Fibroblast of the aortic adventitia (primary cell): ENCODE measurements at places on chromosomes 12 and 14.
A peak's percentile ranks its signal among the peaks of the same experiment; 100 is the strongest.

- DNase-seq, result peak; percentile 76
These were observed 131.8 kb upstream of the EEA1 start for GRCh38 chr12:93060666-93061472.

DNA sequence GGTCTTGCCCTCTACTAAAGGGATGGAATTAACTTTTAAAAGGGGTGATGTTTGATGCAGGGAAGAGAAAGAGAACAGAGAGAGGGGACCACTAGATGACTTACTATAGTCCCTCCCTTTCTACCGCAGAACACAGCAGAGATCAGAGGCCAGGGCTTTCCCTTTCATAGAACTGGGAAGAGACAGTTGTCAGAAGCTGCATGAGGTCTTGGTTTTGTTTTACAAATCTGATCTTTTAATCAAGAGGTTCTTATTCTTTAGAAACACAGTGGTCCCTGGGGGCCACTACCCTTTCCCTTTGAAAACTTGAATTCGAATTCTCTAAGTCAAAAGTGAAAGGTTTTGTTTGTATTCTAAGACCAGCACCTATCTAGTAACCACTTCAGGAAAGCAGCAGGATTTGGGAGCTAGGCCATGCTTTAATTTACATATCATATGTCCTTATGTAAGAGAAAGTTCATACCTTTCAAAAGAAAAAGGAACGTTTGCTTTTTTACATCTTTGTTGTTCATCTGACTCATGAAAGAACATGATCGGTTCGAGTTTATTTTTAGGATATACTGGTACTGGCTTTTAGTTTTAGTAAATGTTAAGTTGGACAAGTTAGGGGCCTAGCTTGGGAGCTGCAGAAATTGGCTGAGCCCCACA lies 6.3 kb downstream of the FBXL14 start:
- no peak for DNase-seq

- DNase-seq, result no peak
These were observed 41.4 kb downstream of the MYO1H start for GRCh38 chr12:109389146-109389545.

DNA sequence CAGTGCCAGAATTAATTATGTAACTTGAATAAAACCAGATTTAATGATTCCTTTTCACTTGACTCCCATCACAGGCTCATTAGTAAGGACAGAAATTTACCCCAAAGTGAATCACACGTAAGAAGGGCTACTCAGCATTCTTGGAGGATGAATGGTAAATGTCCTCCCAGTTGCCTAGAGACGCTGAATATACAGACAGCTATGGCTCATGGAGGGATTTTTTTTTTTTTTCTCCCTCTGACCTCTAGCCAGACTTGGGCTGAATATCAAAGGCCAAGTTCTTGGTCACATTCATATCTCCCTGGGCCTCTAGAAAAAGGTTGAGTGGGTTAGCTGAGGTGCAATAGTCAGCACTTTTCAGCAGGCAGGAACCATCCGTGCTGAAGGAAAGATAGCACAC lies 77.5 kb downstream of the PHLDA1 start:
- DNase-seq, result peak; percentile 90

DNA sequence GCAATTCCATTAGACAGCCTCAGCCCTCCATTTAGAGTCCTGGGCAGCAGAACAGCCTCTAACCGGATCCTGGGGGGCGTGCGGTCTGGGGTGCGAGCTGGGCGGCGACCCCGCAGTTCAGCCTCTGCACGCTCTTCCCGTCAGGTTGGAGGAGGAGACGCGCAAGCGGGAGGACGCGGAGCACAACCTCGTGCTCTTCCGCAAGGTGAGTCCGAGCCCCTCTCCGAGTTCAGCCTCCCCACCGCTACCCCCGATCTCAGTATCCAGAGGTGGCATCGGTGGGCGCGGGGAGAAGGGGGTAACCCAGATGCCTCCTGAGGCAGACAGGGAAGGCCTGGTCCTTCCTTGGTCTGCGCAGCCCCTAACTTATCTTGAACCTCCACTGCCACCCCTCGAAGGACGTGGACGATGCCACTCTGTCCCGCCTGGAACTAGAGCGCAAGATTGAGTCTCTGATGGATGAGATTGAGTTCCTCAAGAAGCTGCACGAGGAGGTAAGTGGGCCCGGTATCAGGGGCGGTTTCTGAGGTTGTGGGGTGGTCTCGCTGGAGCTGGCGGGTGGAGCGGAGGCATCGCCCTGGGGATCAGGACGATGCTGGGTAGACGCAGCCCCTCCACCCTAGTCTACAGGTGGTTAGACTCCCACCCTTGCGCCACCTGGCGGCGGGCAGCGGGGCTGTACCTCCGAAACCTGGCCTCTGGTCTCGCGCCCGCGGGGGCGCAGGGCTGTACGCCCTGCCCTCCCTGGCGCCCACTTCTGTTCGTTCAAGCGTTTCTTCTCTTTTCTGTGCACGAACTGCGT lies 1.3 kb downstream of the PRPH start:
- peak; percentile 28 for DNase-seq

GRCh38 chr14:76884853-76885276 lies 58.7 kb downstream of the LRRC74A start:
- no peak for DNase-seq

DNA sequence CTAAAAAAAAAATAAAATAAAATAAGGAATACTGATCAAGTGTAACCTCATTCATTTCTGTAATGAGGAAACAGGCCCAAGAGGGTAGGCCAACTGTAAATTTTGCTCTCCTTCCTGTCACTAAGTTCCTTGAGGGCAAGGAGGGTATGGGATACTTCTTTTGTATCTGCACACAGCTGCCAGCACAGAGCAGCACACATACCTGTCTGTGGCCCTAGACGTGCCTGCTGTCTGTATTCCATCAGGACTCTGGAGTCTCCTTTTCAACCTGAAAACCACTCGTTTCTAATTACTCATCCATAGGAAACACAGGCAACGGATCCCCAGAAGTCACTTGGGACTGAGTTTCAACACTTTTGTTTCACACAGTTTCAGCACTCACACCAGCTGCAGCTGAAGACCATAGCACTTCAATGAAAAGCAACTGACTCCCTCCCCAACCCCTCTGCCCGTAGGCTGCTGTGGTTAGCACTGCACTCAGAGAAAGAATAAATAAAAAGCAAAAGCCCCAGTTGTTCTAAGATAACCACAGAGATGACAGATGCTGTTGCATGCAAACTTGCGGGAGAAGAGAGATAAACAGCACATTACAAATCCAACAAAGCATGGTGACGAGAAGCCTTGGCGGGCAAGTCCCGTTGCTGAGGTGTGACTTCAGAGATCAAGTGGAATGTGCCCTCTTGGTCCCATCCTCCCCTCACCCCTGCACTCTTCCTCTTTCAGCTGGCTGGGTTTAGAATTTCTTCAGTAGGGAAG lies 24.9 kb downstream of the CRACR2A start:
- peak; percentile 20 for DNase-seq

DNA sequence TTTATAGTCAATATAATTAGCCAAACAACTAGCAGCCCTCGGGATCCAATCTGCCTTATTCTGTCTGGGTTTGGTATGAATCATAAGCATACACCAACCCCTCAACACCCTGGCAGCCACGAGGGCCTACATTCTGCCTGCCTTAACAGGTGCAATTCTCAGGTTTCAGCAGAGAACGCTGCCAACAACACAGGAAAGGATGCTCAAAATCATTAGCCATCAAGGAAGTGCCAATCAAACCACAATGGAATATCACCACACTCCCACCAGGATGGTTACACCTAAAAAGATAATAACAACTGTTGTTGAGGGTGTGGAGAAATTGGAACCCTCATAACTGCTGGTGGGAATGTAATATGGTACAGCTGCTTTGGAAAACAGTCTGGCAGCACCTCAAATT lies 122.8 kb downstream of the TTC7B start:
- no peak for DNase-seq

DNA sequence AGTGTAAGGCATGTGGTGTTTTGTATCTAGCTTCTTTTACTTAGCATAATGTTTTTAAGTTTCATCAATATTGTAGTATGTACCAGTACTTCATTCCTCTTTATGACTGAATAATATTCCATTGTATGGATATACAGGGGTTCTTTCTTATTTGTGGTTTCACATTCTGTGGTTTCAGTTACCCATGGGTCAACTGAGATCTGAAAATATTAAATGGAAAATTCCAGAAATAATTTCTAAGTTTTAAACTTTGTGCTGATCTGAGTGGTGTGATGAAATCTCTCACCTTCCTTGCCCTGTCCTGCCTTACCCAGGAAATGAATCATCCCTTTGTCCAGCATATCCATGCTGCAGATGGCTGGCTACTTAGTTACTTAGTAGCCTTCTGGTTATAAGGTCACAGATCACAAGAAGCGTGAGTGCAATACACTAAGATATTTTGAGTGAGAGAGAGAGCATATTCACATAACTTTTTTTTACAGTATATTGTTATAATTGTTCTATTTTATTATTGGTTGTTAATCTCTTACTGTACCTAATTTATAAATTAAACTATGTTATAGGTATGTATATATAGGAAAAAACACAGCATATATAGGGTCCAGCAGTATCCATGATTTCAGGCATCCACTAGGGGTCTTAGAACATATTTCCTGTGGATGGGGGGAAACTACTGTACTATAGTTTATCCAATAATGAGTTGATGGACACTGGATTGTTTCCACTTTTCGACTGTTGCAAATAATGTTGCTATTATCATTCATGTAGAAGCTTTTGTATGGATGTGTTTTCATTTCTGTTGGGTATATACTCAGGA lies 59.6 kb upstream of the LRTM2 start:
- DNase-seq, result peak; percentile 29

- no peak for DNase-seq
These were observed 229.6 kb upstream of the EGLN3 start for GRCh38 chr14:34180434-34180833.

DNA sequence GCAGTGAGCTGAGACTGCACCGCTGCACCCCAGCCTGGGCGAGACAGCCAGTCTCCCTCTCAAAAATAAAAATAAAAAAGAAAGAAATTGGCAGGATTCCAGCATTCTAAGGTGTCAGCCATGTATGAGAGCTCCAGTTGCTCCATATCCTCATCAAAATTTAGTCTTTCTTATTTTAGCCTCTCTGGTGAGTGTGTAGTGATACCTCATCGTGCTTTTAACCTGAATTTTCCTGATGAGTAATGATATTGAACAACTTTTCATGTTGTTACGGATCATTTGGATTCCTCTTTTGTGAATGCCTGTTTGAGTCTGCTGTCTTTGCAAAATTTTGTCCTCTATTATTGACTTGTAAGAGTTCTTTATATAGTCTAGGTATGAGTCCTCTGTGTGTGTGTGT lies 28.5 kb downstream of the CCDC60 start:
- no peak for DNase-seq

GRCh38 chr14:53861781-53862180 lies 94.8 kb downstream of the BMP4 start:
- DNase-seq, result no peak

DNA sequence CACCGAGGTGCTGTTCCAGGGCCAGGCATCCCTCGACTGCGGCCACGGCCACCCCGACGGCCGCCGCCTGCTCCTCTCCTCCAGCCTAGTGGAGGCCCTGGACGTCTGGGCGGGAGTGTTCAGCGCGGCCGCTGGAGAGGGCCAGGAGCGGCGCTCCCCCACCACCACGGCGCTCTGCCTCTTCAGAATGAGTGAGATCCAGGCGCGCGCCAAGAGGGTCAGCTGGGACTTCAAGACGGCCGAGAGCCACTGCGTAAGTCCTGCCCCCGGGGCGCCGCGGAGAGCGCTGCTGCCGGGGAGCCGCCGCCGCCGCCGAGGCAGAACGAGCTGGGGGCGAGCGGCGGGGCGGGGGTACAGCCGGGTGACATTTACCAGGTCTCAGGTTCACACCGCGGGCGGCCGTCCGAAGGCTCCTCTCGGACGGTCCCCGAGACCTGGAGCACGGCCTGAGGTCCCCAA lies 1.4 kb downstream of the PLXNC1 start:
- DNase-seq, result no peak

GRCh38 chr12:104835317-104835716 lies 122.8 kb downstream of the SLC41A2 start:
- no peak for DNase-seq

- peak; percentile 32 for DNase-seq
These were observed 32.5 kb upstream of the NUAK1 start for GRCh38 chr12:106171117-106171750.

- DNase-seq, result no peak
These were observed 23.1 kb downstream of the BHLHE41 start for GRCh38 chr12:26101763-26102162.

GRCh38 chr12:104886418-104887401 lies 71.4 kb downstream of the SLC41A2 start:
- peak; percentile 67 for DNase-seq

DNA sequence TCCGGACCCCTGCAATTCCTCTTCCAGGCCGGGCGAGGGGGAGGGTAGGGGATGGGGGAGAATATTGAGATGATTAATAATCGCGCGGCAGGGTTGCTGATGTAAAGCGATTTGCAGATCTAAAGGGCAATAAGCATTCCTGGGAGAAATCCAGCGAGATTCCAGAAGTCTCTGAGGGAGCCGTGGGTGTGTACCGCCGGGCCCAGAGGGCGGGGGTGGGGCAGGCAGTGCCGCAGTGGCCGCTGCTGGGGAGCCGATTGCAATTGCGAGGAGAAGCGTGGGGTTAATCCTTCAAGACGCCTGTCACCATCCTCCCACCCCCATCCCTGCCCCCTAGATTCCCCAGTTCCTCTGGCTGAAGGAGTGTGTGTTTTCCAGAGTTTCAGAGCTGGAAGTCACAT lies 16.4 kb downstream of the FOS start:
- DNase-seq, result peak; percentile 91

DNA sequence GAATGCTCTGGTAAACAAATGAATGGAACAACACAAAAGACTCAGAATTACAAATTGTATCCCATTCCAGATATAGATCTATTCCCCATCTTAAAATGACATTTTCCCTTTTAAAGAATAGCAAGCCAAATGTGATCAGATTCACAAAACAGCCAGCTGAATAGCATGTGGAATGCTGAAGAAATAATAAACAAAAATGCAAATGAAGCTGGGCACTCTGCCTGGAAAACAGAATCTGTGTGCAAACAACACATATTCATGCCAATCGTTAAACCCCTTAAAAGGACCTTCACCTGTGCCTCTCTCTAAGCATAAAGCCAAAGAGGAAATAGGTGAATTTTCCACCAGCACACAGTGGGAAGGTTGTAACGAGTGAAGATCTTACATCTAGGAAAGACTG lies 67.9 kb upstream of the PDZRN4 start:
- DNase-seq, result no peak

- DNase-seq, result no peak
These were observed 392.1 kb downstream of the RPS29 start for GRCh38 chr14:49194067-49194466.

- peak; percentile 58 for DNase-seq
These were observed 5.5 kb upstream of the CISTR start for GRCh38 chr12:53757101-53757770.

- DNase-seq, result no peak
These were observed 28.8 kb downstream of the KIF21A start for GRCh38 chr12:39413836-39414771.

DNA sequence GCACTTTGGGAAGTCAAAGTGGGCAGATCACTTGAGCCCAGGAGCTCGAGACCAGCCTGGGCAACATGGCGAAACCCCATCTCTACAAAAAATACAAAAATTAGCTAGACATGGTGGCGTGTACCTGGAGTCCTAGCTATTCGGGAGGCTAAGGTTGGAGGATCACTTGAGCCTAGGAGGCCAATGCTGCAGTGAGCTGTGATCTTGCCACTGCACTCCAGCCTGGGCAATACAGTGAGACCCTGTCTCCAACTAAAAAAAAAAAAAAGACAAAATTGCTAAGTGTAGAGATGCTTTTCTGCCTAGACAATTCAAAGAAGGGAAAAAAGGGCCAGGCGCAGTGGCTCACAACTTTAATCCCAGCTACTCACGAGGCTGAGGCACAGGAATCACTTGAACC lies 3.4 kb upstream of the LRP6 start:
- DNase-seq, result no peak
